ENCODE measurements at places on chromosomes 12 and 14.

GRCh38 chr12:32532951-32533350, 133.6 kb downstream of the FGD4 start:
- DNase-seq, result no peak

GRCh38 chr12:47773858-47774580, 981 bp downstream of the SLC48A1 start:
- DNase-seq, result no peak

DNA sequence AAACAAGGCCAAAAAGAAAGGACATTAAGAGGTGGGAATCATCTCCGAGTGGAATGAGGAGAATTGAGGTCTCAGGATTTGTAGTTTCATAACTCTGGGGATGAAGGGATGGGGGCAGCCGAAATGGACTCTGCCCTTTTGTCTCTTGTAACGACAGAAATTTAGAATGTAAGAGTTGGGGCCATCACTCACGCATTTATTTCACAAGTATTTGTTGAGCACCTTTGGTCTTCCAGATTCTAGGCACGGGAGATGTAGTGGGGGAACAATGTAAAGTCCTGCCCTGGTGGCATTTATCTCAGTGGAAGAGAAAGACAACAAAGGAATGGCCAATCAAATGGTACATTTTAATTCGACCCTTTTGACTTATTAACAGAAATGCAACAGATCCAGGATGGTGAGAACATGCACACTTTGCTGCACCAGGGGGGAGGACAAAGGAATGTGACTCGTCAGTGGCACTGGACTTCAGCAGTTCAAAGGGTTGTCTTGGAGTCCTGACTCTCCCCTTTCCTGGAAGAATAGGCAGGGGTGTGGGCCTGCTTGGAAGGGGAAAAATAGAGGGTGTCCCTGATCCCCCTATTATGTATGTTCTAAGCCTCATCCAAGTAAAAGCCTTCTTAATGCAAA, 102.0 kb downstream of the TMEM30B start:
- DNase-seq, result no peak

GRCh38 chr12:510071-510825, 50.5 kb downstream of the B4GALNT3 start:
- DNase-seq, result peak; percentile 78

GRCh38 chr12:45336762-45337596, 121.1 kb downstream of the ANO6 start:
- DNase-seq, result no peak

DNA sequence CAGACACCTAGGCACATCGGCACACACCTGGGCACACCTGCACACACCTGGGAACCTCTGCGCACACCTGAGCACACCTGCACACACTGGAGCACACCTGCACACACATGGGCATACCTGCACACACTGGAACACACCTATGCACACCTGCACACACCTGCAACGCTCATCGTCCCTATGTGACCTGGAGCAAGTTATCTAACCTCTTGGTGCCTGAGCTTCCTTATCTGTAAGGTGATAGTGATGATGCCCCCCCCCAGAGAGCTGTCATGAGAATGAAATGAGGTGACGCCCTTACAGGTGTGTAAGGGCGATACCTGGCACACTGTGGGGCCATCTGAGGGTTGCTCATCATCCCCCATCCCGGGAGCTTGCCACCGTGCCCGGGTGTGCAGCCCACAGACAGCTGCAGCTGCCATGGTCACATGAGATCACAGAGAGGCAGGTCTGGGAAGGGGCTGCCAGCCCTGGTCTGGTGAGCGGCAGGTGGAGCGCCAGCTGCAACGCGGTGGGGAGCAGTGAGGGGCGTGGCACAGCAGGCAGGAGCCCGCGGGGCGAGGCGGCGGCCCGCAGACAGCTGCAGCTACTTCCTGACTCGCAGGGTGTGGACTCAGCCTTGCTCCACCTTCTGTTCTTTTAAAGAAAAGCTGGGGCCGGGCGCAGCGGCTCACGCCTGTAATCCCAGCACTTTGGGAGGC, 59.9 kb upstream of the FBRSL1 start:
- peak; percentile 86 for DNase-seq

DNA sequence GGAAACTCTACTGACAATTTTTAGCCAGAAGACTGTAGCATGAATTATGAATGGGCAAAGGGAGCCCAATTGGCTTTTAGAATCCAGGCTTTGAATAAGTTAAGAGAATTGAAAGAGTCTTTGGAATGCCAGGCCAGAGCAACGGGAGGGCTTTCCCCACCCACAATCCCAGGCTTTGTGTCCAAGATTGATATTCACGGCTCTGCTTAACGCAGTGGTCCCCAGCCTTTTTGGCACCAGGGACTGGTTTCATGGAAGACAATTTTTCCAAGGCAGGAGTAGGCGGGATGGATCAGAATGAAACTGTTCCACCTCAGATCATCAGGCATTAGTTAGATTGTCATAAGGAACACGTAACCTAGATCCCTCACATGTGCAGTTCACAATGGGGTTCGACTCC, 79.6 kb downstream of the EPS8 start:
- no peak for DNase-seq

DNA sequence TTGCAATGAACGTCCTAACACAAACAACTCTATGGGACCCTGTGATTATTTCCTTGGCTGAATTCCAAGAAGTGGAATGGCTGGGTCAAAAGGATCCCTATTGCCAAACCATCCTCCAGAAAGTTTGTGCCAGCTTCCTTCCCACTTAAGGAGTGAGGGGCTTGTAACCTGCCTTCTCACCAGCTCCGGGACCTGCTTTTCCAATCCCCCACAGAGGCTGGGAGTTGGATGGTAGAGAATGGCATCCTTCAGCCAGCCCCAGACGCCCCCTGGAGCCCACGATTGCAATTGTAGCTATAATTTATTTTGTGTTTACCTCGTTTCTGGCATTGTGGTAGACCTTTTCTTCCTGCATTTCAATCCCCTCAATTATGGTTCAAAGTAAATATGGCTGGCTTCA, 9.7 kb upstream of the ZDHHC22 start:
- DNase-seq, result no peak

DNA sequence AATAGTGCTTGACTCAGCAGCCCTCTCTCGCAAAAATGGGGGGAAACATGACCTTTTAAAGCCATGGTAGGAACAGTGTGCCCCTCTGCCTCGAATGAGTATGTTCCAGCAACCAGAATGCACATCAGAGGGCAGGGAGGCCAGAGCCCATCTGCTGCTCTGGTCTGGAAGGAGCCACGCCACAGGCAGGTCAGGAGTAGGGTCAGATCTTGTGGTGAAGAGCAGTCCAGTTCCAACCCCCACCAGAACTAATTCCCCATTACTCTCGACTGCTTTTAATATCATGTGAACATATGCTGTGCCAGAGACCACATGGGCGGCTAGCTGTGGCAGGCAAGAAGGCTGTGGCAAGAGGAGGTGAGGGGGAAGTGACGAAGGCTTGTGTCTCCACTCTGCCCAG, 34.6 kb upstream of the TMX1 start:
- no peak for DNase-seq

GRCh38 chr14:93232159-93232558, 25.1 kb downstream of the UBR7 start:
- DNase-seq, result no peak

- no peak for DNase-seq
Observed at GRCh38 chr12:51033048-51033447, 6.9 kb upstream of the SLC11A2 start.

DNA sequence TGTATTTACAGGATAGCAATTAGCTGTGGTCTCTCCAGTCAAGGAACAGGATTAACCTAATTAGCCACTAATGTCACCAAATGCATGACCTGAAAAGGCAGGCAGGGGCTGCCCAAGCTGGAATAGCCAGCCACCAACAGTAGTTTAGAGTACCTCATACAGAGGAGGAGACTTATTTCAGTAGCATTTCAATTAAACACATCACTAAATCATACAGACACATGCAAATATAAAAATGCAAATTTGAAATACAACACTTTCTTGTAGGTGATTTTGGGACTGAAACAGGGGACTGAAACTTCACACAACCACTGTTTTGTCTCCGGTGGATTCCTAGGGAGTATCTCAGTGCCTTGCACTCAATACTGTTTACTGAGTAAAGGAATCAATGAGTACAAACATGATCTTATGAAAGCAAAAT, 636 bp upstream of the IFNG-AS1 start:
- DNase-seq, result no peak

- DNase-seq, result peak; percentile 34
Observed at GRCh38 chr12:29148596-29148910, 525 bp upstream of the FAR2 start.

Data from transverse colon (tissue), 4 donors.